ENCODE measurements at places on chromosomes 1 and 21.

DNA sequence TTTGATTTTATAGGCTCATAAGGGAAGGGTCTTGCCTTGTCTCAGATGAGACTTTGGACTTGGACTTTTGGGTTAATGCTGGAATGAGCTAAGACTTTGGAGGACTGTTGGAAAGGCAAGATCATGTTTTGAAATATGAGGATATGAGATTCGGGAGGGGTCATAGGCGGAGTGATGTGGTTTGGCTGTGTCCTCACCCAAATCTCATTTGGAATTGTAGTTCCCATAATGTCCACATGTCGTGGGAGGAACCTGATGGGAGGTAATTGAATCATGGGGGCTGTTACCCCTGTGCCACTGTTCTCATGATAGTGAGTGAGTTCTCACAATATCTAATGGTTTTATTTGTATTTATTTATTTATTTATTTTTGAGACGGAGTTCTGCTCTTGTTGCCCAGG lies 6.9 kb upstream of the CSDE1 start:
- DNase-seq, result no peak

DNA sequence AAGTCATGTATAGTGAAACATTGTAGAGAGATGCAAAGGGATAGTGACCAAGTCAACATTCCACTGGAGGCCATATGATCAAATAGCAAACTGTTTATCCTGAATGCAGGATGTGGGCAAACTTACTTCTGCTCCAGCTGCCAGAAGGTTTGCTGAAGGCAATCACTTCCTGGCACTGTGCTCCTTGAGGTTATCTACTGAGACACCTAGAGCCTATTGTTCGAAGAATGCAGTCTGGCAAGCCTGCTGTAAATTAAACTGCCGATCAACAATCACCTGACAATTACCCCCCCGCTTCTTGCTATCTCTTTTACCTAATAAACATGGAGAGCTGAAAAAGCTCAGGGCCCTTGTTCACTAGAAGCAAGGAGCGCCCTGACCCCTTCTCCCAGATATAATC lies 139.4 kb upstream of the B3GALT2 start:
- no peak for DNase-seq

GRCh38 chr1:206508956-206509355 lies 1.6 kb downstream of the RASSF5 start:
- no peak for DNase-seq

GRCh38 chr1:39214714-39214997 lies 10.2 kb downstream of the MACF1 start:
- no peak for DNase-seq

- peak; percentile 8 for DNase-seq
These were observed 5.7 kb downstream of the TPM3 start for GRCh38 chr1:154186177-154186576.

DNA sequence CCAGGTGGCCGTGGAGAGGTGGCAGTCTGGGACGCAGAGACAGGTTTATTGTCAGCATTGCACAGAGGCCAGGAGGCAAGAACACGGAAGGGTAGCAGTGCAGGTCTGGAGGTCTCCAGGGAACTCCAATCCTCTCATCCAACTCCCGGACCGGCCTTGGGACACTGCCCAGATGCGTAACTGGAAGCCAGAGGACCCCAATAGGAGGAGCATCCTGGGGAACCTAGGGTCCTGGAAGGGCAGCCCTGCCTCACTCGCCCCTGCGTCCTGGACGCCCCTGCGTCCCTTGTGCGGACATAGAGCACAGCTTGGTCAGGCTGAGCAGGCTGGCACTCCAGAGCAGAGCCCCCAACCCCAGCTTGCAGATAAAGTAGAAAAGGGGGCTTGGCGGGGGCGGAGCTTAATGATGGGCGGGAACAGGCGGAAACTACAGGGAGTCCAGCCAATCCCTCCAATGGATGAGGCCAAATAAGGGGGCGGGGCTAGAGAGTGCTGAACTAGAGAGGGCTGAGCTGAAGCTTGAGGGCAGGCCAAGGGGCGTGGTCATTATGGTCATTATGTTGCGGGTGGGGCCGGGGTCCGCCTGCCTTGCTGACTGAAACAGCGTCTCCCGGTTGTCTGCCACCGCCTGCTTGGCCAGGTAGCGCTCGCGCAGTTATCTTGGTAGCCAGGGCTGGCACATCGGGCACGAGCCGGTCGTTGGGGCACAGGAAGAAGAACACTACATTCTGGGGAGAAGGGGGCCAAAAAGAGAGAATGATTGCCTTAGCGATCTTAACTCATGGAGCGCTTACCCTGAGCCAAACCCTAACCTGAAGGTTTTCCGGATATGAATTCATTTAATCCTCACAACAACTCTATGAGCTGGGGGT lies 3.7 kb upstream of the ARHGEF19 start:
- DNase-seq, result peak; percentile 28

- DNase-seq, result no peak
These were observed 15.9 kb downstream of the MCM3AP start for GRCh38 chr21:46269466-46269865.

DNA sequence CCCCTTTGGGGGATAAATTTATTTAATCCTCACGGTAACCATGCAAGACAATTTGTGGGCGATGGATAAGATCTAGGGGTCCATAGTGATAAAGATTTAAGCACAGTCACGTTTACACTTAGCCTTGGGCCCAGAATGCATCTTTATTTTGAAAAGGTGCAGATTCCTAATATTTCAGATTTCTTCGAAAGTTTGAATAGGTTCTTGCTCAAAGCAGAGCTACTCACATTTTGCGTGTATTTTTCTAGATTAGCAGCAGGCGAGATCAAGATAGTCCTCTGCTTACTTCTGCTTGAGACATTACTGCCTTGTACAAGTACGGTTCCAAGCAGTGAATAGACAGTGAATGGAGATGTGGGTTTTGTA lies 647 bp downstream of the TSEN15 start:
- DNase-seq, result no peak

- no peak for DNase-seq
These were observed 27.5 kb downstream of the KCND3 start for GRCh38 chr1:111961773-111962565.

DNA sequence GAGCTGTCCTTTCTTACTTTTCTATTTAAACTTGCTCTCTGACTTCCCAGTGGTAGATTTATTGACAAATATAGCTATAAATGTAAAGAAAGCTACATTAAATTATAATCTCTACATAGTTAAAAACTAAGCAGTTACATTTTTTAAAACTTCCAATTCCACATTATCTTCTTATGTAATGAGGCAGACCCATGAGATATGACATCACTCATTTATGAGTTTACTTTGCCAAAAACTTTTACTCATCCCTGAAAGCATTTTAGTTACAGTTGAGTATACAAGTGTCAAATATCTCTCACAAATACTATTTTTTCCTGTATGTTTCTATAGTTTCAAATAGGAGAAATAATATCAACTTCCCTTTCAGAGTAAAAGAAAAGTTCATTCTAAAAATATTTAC lies 3.8 kb downstream of the NMNAT2 start:
- DNase-seq, result no peak

GRCh38 chr1:211527006-211527405 lies 35.0 kb upstream of the RD3 start:
- DNase-seq, result no peak

GRCh38 chr1:106222403-106222802 lies 834.1 kb upstream of the PRMT6 start:
- no peak for DNase-seq

GRCh38 chr1:39043513-39043912 lies 17.4 kb downstream of the NDUFS5 start:
- DNase-seq, result no peak

DNA sequence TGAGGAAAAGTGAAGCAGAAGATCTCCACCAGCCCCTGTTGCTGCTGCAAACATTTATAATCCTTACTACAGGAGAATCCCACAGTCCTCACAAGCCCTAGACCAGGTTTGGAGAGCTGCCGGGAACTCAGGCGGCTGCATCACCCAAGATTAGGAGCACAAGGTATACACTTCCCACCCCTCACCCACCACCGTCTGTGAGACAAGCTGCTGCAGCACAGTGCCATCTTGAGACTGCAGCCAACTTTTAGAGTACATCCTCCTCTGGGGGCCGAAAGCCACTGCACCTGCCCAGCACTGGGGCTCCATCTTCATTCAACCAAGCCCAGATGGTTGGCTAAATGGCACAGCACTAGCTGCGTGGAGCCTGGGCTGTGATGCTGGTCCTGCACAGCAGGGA lies 13.8 kb downstream of the OLFML3 start:
- no peak for DNase-seq
